ENCODE measurements at places on chromosomes 5 and 9. TPM values are rescaled to one million over a fixed set of nuclear protein-coding genes. Genes with fewer than 3 reads are reported as not detected.

The DBH gene
- not detected for total RNA-seq

The GLRA1 gene
- total RNA-seq = not detected

GRCh38 chr5:29157975-29158374 is 2035.5 kb upstream of the CDH6 start:
- H3K4me1 ChIP-seq = no peaks in the 10 kb centered on the region
- H3K4me3 ChIP-seq = no peak overlapping the region
- H3K27me3 ChIP-seq = no peaks in the 10 kb centered on the region
- no peaks in the 10 kb centered on the region for H3K36me3 ChIP-seq
- no peak overlapping the region for H3K27ac ChIP-seq
- DNase-seq = no peak

GRCh38 chr5:10704949-10705621 is 55.9 kb downstream of the DAP start:
- H3K36me3 ChIP-seq = no peaks in the 10 kb centered on the region
- no peak for DNase-seq

- H3K4me1 ChIP-seq = no peaks in the 10 kb centered on the region
- no peak for DNase-seq
- no peak overlapping the region for H3K4me3 ChIP-seq
- no peak overlapping the region for H3K27ac ChIP-seq
Observed at GRCh38 chr9:113026200-113026599, 14.2 kb upstream of the ZNF883 start.
